ENCODE measurements at places on chromosomes 6 and 20. TPM values are rescaled to one million over a fixed set of nuclear protein-coding genes. Genes with fewer than 3 reads are reported as not detected.

C6orf132 gene
- 4.3 TPM for total RNA-seq

PLEKHG1 gene
- 4.3 TPM for total RNA-seq

DNA sequence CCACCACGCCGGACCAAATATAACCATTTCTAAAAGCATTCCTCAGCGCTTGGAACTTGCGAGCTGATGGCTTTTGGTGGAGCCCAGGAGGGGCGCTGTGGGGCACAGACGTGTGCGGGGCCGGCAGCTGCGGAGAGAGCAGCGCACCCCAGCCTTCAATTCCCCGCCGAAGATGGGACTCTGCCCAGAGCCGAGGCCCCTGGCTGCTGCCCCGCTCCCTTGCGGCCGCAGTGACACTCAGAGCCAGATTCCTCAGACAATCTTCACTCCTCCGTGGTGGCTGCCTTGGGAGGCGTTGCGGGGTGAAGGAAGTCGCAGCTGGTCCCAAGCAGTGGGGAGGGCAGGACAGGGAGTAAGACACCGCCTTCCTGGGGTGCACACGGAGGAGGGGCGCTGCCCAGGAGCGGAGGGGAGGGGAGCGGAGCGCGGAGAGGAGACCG, 87.7 kb downstream of the TMEM242 start:
- no peak for DNase-seq

DNA sequence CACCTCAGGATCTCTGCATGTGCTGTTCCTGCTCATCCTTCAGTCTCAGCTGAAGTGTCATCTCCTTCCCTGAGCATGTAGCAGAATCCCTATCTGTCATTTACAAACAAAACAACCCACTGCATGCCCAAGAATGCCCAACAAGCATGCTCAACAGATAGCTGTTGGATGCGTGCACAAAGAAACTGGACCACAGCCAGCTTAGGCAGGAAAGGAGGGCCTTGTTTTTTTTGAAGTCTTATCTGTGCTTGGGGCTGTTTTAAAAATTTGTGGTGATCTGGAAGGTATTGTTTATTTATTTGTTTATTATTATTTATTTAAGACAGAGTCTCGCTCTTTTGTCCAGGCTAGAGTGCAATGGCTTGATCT, 18.5 kb upstream of the SLC16A10 start:
- DNase-seq = no peak

GRCh38 chr6:169994739-169995138, 243.3 kb downstream of the ERMARD start:
- peak; percentile 73 for DNase-seq

GRCh38 chr20:9402141-9402540, 112.2 kb upstream of the LAMP5 start:
- no peak for DNase-seq

DNA sequence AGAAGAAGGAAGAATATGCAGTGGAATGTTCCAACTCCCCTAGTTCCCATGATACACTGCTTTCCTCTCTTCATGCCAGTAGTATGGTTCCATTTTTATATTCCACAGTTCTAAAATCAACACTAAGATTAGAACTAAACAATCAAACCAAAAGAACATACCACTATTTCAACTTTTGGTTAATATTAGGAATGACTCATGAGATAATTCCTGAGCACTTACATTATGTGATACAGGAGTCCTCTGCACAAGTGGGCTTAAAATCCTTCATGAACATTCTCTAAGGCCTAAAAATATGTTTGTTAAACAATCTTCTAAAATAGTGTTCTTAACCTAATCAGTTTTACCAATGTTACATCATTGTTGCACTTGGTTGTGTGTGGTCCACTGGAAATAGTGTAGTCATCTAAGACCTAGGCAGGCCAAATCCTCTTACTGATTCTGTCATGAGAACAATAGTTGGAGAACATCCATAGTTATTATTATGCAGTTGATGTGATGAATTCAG, 30.3 kb upstream of the RCAN2 start:
- DNase-seq = no peak

DNA sequence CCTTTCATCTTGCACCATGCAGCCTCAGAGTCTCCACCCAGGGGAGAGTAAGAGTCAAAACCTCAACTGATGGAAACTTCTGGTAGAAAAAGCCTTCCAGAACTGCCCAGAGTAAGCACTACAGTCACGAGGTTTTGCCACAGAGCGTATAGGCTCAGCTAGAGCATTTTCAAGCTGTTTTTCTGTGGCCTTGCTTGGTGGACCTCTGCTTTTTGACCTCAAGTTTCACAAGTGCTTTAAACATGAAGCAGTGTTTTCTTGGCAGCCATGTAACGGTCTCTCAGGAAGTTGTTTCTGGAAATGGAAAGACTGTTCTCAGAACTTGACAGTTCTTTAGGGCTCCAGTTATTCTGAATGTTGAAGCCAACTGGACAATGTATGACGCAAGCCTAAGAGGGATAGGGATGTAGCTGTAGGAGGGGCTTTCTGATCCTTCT, 146.5 kb downstream of the ZDHHC14 start:
- DNase-seq = no peak
